ENCODE measurements at places on chromosomes 2 and 18.

DNA sequence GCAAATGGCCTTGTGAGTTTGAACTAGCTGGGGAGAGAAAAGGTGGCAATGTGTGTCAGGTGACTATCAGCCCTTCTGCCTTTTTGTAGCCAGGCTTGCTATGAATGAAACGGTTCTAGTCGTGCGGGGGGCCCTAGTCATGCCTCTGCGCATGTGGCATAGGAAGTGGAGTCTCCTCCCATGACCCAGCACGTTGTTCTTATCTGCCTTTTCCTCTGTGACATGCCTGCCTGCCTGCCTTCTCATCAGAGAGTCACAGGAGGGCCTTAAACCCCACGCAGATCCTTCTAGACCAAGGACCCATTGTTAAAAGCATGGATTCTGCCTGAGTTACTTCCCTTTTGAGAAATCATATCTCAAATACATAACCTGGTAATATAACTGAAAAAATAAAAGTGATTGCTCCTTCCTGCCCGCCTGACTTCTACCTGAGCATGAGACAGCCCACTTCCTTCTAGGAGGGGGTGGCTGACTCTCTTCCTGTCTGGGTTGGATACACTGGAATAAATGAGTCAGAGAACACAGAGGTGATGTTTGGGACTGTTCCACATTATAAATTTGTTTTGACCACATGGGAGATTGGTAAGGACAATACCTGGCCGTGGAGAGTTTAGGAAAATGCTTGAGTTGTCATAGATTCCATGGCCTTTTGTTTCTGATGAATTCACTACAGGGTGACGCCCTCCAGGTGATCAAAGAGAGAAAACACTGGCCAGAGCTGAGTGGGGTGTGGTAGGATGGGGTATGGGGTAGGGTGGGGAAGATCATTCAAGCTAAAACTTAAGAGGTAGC lies 49.8 kb downstream of the FBLN7 start:
- no peak for DNase-seq

DNA sequence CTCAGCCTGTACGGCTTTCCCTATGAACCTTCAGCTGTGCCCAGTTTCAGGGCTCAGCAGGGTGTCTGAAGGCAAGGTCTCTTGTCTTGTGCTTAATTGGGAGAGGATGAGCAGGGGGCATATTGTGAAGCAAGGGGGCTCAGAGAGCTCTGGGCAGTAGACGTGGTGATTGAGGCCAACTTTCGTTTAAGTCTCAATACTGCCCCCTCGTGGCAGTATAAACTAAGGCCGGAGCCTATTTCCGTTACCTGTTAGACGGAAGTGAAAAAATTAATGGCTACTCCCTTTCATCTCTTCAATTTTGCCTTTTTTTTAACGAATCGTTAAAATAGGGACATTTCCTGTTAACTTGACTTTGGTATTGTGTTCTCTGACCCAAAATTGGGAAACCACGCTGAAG lies 193.4 kb downstream of the TDRD15 start:
- DNase-seq, result no peak

DNA sequence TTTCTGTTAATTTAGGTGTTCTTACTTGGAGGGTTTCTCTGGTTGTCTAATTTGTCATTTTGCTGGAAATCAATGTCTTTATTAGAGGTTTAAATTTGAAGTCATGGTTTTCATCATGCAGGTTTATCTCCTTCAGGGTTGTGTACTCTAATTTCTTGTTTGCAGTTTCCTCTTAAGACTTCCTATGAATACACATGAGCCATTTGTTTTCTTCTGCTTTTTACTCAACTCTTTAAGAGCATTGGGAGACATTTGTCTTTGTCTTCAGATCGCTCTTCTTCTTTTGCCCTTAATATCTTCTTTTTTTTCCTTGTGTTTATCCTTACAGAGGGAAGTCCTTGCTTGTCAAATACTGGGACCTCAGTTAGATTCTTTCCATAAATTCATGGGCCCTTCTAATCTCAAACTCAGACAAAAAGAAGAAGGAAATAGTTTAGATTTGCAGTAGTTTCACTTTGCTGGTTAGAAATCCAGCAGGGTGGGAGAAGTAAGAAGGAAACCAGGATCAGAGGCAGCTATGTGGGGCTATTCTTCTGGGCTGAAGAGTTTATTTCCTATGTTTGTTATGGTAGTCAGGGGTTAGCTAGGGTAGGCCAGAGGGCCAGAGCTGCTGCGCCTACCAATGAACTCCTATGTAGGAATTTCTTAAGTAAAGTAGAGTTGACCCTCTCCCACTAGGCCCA lies 176.6 kb downstream of the DYSF start:
- no peak for DNase-seq

- no peak for DNase-seq
Measured at GRCh38 chr2:231041061-231041689, 3.9 kb downstream of the C2orf72 start.

GRCh38 chr2:199975273-199975895 lies 20.0 kb downstream of the MAIP1 start:
- DNase-seq, result no peak
